ENCODE measurements at places on chromosomes 7 and 10.

DNA sequence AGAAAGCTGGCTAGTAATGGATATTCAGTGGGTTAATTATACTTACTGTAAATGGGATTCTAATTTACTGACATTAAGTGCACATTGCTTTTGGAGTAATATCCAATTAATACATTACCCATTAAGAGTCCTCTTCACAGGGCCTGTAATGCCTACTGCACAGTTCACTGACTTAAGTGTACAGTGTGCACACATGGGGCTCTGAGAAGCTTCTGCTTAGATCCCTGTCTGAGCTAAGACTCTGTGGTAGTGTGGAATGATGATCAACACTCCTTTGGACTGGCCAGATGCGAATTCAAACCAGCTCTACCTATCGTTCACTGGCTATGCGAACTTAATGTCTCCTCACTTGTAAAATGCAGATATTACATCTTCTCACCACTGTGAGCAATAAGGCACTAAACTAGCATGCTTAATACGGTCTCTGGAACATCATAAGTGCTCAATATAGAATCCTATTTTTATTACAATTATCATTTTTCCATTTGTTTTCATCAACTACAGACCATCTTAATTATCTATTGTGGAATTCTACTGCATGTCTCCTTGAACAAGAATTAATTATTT lies 53.8 kb upstream of the SEC61G start:
- no peak for DNase-seq

DNA sequence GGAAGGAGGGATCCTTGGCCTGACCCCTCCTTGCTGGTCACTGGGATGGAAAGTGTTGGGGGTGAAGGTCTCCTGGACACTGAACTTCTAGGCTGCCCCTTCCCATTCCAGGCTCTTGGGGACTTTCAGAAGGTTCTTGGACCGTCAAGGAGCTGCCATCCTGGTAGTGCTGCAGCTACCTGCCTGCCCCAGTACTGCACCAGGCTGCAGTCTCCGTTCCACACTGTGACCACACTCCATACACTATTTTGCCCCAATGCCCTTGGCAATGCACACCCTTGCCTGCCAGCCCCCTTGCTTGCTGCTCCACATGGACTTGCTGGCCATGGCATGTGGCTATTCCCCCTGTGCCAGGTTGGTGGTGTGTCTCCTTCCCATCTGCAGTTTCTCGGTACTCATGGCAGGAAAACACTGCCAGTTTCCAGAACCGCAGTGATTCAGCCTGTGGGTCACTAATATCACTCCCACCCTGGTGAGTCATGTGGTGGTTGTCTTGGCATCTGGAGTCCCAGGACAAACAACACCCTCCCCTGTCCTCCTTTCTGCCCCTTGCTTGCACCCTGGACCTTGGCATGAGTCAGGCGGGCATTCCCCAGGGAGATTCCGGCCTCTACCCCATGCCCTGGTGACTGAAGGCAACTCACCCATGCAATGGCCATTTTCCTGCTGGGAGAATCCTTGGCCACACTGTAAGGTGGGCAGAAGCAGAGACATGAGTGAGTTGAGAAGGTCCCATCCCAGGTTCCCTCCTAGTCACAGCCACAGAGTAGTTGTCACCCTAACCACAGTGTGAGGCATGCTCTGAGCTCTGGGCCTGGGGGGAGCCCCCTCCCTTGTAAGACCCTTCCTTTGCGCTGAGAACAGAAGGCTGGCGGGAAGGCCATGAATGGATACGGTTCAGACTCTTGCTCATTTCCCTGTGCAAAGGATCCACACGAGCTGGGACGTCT lies 32.8 kb downstream of the GOLGA7B start:
- peak; percentile 100 for DNase-seq

GRCh38 chr10:24822590-24822989 lies 98.9 kb upstream of the ARHGAP21 start:
- DNase-seq = no peak

GRCh38 chr7:16078076-16078952 lies 343.0 kb downstream of the CRPPA start:
- DNase-seq = peak; percentile 45

GRCh38 chr7:52500841-52501240 lies 534.6 kb upstream of the POM121L12 start:
- DNase-seq = no peak

DNA sequence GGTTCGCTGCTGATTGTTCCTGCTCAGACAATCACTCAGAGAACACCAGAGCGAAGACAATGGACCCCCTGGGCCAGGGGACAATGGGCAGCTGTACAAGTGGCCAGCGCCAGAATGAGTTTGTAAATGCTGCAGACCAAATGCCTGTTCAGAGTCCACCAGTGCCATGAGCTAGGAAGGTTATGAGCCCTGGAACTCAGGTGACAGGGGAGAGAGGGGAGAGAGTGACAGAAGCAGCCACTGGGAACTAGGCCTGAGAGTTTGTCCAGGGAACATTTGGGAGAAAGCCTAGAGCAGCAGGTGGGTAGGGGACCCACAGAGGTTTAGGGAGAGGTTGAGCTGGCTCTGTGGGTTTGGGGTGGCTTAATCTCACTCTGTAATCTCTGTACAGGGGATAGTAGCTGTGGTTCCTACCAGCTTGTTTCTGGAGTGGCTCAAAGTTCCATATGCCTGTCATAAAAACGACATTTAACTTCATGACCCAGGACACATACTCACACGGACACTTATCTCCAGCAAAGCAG lies 60.4 kb downstream of the C10orf105 start:
- DNase-seq = no peak

GRCh38 chr7:55524558-55525310 lies 47.6 kb downstream of the VOPP1 start:
- DNase-seq = no peak

- no peak for DNase-seq
Observed at GRCh38 chr7:47078241-47078640, 503.7 kb downstream of the TNS3 start.

GRCh38 chr10:71079761-71080380 lies 132.5 kb upstream of the UNC5B start:
- DNase-seq = no peak

- no peak for DNase-seq
Observed at GRCh38 chr7:111103678-111104274, 12.8 kb downstream of the LRRN3 start.

- DNase-seq = no peak
Observed at GRCh38 chr10:57119684-57120083, 758.6 kb upstream of the ZWINT start.

- no peak for DNase-seq
Observed at GRCh38 chr10:124688889-124689670, 55.1 kb downstream of the FAM53B start.

GRCh38 chr10:106189292-106189691 lies 975.2 kb downstream of the SORCS1 start:
- no peak for DNase-seq

DNA sequence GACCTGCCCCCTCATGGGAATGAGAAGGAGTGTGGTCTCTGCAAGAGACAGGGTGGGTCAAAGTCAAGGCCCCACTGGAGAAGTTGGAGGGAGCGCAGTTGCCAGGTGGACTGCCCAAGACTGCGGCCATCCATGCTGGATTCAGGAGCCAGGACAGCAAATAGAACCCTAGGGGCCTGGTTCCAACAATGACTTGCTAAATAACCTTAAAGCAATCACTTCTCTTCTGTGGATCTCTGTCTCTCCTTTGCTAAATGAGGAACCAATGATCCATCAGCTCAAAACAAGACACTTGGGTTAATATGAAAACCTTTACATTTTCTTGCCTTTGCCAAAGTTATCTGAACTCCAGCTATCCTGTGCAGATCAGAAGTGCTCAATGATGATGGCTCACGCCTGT lies 12.6 kb upstream of the YWHAG start:
- no peak for DNase-seq

GRCh38 chr7:46493196-46493595 lies 572.1 kb upstream of the IGFBP3 start:
- no peak for DNase-seq

DNA sequence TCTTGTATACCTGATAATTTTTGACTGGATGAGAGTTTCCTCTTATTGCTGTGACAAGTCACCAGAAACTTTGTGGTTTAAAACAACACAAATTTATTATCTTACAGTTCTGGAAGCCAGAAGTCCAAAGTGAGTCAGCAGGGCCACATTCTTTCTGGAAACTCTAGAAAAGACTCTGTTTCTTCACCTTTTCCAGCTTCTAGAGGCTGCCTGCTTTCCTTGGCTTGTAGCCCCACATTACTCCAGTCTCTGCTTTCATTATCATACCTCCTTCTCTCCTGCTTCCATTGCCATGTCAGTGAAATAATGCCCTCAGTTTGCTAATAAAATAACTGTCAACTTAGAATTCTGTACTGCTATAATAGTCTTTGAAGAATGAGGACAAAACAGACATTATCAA lies 65.3 kb downstream of the VCL start:
- no peak for DNase-seq

- DNase-seq = no peak
Observed at GRCh38 chr10:11895598-11895997, 72.4 kb downstream of the PROSER2 start.

GRCh38 chr7:41698114-41698513 lies 4.8 kb downstream of the INHBA start:
- no peak for DNase-seq

- no peak for DNase-seq
Observed at GRCh38 chr7:73980206-73980605, 47.8 kb upstream of the ELN start.

GRCh38 chr7:111730476-111731300 lies 168.4 kb upstream of the IMMP2L start:
- no peak for DNase-seq

- no peak for DNase-seq
Observed at GRCh38 chr7:44291066-44291732, 34.2 kb downstream of the CAMK2B start.

DNA sequence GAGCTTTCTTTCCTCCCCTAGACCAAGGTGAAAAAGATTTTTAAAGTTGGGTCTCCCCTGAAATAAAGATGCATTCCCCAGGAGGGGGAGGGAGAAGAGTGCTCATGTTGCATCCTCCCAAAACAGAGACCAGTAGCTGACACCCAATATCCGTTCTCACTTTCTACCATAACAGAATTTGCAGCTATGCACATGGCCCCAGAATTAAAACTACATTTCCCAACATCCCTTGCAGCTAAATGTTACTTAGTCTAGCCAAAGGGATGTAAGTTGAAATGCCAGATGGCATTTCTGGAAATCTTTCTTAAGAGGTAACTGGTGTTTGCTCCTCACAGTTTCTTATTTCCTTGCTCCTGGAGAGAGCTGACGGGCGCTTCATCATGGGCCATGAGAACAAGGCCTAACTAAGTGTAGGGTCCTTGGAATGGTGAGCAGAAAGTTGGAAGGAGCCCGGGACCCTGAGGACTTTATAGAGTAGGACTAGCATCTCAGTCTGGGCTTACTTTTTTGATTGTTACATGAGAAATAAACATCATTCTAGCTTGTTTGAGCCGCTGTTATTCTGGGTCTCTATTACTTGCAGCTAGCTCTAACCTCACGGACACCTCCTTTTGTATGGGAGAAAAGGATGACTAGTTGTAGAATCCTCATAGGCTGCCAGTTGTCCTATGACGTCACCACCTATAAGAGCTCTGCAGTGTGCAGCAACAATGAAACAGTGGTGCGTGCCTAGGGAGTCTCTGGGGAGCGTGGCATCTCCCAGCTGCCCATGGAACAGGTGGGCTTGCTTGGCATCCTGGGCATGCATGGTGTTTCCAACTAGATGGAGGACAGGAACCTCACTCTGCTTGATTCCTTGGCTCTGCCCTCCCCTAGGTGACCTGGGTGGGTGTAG lies 46.1 kb upstream of the EXOC6 start:
- DNase-seq = no peak

DNA sequence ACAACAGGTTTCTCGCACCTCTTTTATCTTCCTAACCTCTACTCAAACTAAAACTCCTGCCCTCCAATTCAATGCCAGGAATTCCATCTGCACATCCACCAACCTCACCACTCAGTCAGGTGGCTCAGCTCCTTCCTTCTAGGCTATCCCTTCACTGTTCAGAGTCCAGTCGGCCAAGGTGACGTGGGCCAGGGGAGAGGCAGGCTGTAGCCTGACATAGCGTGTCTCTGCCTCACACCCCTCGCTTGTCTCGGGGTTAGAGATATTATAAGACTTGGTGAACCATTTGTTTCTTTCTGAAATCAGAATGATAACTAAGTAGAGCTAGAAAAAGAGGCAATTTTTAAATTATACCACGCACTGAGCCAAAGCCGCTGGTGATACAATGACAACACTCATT lies 31.1 kb downstream of the HIPK2 start:
- no peak for DNase-seq

DNA sequence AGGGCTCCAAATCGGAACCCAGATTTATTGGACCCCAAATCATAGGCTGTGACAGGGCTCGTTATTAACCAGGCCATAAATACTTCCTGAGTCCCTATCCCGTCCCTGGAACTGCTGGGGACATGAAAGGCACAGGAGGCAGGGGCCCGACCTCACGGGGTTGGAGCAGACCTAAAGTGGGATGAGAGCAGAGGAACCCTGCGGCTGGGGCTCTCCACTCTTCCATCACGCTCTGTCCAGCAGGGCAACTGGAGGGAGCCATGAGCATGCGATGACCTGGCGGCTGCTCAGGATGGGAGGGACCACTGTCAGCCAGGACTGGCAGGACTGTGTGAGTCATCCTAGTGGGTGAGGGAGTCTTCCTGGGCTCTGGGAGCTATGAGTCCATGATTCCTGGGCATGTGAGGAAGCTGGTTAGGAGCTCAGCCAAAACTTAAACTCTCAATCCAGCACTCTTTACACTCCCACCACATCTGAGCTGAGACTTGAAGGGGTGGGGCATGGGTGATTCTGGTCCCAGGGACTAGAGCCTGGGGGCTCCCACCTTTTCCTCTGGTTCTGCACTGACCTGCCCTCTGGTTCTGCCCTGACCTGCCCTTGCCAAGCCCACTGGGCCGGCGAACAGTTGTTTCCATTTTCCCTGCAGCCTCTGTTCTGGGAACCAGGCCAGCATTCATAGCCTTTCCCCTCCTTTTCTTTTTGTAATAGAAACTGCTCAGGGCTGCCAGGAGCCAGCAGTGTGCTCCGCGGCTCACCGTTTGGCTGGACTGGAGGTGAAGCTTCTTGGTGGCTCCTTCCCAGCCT lies 47.1 kb downstream of the SYPL1 start:
- peak; percentile 93 for DNase-seq

- DNase-seq = peak; percentile 23
Observed at GRCh38 chr10:95363303-95363912, 72.6 kb upstream of the PDLIM1 start.

GRCh38 chr10:83760142-83760541 lies 379.2 kb upstream of the GHITM start:
- no peak for DNase-seq

DNA sequence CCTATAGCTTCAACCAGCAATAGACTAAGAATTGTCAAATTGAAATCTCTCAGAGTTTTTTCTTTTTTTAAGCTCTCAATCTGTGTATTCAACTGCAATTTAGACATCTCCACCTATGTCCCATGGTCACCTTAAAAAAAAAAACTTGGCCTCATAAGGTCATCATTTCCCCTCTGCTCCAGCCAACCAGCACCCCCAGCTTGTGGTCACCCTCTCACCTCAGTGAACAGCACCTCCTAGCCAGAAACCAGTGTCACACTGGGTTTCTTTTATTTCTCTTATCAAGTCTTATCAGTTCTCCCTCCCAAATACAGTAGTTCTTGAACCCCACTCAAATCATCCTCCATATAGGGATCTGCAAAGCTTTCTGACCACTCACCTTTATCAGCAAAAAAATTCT lies 4.0 kb downstream of the ITGB1 start:
- DNase-seq = no peak

Data from kidney epithelial cell (primary cell).